ENCODE measurements at places on chromosomes 2 and 18. TPM values are rescaled to one million over a fixed set of nuclear protein-coding genes. Genes with fewer than 3 reads are reported as not detected.

DNA sequence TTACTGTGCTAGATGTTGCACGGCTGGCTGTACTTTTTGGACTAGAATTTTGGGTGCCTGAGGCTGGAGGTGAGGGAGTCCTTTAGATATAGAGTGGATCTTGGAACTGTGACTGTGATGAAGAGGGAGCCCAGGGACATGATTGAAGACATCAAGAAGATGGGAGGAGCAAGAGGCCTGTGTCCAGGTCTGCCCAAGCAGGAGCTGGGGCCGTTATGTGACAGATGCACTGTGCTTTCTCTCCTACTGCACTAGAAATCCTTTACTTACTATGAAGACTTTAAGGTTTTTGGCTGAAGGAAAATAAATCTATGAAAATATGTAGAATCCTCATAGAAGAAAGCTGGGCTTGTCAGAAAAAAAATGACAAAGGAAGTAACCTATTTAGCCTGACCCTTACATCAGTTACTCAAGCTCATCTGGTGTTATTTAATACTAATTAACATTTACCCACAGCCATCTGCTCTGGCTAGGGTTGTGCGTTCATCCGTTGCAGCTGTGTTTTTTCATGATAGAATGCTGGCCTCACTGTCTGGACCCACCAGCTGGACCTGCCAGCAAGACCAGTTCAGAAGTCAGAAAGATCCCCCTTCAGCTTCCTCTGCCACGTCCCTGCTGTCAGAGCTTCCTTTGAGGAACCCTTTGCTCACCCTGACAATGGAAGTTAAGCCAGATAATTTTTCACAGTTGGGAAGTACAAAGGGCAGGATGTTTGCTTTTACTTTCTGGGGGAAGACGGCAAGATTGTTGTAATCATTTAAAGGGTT is 16.7 kb downstream of the TSN start:
- DNase-seq, result no peak

DNA sequence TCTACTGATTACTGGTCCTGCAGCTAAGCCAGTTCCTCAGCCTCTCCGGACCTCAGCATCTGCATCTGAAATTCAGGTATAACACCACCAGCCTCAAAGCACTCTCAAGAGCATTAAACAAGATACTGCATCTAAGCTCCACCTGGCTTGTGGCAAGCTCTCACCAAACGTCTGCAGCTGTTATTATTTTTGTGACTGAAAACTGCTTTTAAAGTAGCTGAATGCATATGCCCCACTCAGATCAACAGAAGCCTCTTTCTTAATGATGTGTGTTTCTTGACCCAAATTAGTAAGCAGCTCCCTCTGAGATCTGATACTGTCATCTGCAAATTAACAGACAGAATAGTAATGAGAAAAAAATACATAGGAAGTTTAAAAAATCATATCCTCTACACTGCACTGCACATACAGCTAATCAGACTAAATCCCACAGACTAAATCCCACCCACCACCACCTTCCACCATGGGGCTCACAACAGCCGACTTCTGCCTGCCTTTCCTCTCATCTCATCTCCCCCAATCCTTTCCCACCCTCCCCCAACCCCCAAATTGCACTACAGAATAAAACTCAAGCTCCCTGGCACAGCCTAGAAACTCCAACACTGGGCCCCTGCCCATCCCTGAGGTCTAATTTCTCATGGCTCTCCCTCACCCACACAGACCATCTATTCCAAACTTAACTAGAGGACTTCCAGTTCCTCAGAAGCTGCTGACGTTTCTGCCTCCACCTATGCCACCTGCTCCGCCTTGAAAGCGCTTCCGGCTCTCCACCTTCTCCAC is 52.9 kb downstream of the TMEM163 start:
- DNase-seq, result no peak

DNA sequence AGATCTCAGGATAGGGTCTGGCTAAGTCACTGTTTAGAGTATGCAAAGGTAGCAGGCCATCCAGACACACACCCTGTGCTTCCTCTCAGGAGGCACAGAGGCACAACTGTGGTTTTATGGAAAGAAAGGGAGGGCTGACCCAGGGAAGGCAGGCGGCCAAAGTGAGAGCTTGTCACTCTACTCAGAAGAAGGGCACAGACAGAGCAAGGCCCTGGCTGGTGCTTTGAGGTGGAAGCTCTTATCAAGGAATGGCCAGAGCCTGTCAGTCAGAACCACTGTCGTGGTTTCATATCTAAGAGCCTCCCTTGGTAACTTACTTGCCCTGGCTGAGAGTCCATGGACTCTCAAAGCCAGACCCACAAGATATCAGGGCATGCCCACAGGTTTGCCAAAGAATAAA is 40.7 kb downstream of the SLC9A2 start:
- DNase-seq, result no peak

SLC9A4 gene
- total RNA-seq, result not detected

SETBP1 gene
- total RNA-seq, result 21.6 TPM
